Activated CD4-positive, CD25-positive, alpha-beta regulatory T cell (primary cell): ENCODE measurements at places on chromosomes 2 and 18.

DNA sequence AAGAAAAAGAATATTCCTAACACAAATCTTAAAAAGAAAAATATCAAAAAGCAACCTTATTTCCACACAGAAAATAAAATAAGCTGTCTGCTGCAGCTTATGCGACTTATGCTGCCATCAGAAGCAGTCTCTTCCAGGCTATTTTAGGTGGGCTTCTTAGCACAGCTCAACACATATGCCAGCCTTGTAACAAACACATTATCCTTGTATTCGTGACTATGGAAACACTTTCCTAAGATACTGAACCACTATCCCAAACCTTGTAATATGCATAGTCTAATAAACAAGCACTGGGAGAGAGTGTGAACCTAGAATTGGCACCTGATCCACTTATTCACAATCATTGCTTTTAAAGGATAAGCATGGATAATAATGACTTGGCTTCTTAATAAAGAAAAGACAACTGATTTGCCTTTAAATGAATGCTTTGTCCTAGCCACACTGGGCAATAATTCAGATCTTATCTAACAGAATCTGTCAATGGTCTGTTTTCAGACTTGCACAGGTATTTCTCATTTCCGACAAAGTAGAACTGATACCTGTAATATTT lies 40.0 kb upstream of the RNU4ATAC start:
- no peak for DNase-seq

- no peak for DNase-seq
Measured at GRCh38 chr2:65436169-65436823, 3.9 kb upstream of the SPRED2 start.

DNA sequence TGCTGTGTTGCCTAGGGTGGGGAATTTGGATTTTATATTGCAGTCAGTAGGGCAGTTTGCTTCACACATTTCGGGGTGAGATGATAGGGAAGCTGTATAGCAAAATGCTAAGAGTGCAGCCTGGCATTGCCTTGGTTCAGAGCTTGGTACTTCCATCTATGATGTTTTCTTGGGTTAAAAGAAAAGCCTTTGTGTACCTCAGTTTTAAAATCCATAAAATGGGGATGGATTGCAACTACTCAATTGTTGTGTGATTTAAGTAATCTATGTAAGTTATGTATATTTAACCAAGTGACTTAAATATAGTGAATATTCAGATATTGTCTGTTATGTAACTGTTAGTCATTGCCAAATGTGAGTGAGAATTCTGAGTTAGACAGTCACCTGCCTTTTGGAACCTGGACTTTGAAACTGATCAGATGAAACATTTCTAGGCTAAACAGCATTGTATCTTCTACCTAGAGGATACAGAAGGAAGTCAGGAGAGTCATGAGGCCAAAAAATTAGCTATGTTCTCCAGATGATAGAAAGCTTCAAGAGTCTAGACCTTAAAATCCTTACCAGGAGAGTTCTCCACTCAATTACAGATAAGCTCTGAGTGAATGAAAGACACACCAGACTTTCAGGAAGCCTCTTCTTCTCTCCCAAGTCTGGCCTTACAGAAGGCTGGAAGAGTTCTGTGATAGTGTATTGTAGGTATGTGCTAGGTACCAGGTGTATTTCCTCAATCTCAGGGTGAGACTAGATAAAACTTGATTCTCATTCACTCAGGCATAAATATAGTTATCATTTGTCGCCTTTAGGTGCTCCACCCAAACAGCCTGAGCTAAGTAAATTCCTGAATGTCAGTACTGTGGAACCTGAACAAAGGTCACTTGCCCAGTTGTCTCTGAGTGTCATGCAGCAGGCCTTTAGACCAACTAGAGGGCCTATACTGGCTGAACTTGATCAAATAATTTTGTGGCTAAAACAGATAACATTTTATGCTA lies 7.5 kb downstream of the RIOK3 start:
- DNase-seq = no peak

GRCh38 chr2:149908726-149909683 lies 321.4 kb upstream of the MMADHC start:
- DNase-seq = no peak

DNA sequence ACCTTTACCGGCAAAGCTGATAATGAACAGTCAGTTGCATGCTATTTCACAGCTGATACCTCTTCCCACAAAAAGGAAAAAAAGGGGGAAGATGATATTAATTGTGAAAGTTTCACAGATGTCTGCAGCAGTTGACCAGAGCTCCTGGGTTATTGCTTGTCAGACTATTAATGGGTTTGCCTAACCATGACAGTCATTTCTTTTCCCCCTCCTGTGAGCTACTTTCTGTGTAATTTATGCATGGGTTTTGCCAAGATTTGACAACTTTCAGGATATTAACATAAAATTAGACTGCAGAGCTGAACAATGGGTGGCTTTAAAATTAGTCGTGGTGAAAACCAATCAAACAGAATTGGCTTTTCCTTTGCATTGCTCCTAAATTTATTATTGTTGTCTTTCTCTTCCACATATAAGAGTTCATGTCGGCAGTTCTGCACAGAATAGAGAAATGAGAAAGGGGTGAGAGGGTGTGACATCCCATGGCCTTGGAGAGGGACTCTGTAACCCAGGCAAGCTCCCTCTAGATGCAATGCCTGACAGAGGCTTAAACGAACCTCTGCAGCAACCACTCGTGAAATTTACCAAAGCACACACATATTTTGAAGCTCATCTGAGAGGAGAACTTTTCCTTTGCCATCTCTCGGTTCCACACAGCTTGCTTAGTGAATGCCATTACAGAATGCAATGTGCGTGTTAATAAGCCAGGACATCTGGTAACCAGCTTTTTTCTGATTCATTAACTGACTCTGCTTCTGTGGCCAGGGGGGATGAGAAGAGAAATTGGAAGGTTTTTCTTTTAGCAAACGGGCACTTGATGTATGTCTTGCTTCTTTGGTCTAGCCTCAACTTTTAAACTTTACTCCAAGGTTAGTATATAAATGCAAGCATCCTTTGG lies 82.2 kb upstream of the ITGA4 start:
- DNase-seq = no peak

- DNase-seq = no peak
Measured at GRCh38 chr2:78757640-78758039, 267.9 kb upstream of the REG3G start.

GRCh38 chr2:61229936-61230335 lies 67.9 kb downstream of the C2orf74 start:
- no peak for DNase-seq

GRCh38 chr2:61161888-61162287 lies at the start of gene C2orf74:
C2orf74 (plus strand) TSS chr2:61162188; CDS start chr2:61162515, 327 bp downstream.
- no peak for DNase-seq

DNA sequence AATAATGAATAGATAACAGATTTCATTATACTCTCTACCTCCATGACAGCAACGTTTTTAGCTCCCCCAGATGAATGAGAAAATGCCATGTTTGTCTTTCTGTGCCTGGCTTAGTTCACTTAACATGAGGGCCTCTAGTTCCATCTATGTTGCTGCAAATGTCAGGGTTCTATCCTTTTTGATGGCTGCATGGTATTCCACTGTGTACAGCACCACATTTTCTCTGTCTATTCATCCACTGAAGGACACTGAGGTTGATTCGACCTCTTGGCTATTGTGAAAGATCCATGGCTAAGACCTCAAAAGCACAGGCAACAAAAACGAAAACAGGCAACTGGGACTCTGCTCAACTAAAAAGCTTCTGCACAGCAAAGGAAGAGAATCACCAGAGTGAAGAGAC lies 264.6 kb downstream of the HDAC4 start:
- DNase-seq = no peak

GRCh38 chr2:219836647-219837177 lies 209.3 kb downstream of the SLC4A3 start:
- no peak for DNase-seq

GRCh38 chr2:224211181-224211480 lies 172.0 kb upstream of the SERPINE2 start:
- no peak for DNase-seq

- no peak for DNase-seq
Measured at GRCh38 chr2:180195847-180196246, 188.8 kb upstream of the CWC22 start.

DNA sequence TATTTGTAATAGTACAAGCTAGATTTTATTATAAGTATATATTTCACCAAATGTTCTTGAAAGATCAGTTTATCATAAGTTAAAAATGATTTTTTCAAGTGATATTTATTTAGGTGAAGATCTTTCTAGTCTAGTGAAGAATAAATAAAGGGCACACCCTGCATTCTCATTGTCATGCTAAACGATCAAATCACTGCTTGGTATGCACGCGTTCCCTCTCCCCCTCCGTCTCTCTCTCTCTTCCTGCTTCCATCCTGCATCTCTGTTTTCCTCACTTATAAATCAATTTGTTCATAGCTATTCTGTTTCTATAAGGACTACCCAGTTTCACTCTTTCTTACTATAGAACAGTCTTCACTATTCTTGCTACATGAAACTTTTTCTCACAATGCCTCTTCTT lies 1067.4 kb downstream of the LRP1B start:
- no peak for DNase-seq

GRCh38 chr18:76553715-76554546 lies 58.9 kb upstream of the ZNF516 start:
- no peak for DNase-seq

GRCh38 chr2:209671020-209671680 lies 100.5 kb upstream of the UNC80 start:
- DNase-seq = no peak

DNA sequence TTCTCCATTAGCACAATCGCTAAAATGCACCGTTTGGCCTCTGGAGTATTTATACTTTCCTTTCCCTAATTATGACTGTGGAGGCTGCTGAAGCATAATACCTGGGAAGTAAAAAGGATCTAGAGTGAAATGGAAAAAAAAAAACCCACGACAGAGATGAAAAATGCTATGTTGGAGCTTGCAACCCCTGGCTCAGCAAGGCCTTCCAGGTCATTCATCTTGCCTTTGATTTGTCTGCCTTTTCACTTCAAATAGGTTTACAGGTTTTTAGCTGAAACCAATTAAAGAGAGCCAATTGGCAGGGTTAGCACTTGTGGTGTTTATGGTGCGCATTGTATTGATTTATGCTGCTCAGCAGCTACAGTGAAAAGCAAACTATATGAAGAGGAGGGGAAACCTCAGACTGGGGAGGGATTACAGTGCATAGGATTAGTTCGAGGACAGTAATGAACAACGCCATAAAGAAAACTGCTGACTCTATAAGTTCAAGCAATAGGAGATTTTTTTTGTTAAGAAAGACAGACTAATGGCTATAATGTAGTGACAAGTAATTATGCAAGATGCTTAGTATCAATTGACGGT lies 347.9 kb downstream of the MEIS1 start:
- no peak for DNase-seq

DNA sequence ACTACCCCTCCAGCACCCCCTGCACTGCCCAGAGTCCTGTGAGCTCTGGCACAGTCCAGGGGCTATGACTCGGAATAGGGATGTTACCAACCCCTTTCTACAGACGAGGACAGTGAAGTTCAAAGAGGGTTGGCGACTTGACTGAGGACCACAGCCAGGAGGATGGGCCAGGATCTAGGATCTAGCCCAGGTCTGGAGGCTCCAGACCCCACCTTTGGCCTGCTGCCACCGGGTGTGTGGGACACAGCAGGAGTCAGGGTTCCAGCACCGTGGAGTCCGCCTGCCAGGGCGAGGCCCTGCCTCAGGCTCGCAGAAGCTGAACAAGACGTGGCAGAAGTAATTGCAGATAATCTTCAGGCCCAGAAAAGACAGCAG lies 37.9 kb upstream of the GPC1 start:
- DNase-seq = no peak

- DNase-seq = no peak
Measured at GRCh38 chr18:12008842-12009580, 27.7 kb downstream of the IMPA2 start.

GRCh38 chr2:20818820-20819219 lies 4.1 kb downstream of the LDAH start:
- no peak for DNase-seq

DNA sequence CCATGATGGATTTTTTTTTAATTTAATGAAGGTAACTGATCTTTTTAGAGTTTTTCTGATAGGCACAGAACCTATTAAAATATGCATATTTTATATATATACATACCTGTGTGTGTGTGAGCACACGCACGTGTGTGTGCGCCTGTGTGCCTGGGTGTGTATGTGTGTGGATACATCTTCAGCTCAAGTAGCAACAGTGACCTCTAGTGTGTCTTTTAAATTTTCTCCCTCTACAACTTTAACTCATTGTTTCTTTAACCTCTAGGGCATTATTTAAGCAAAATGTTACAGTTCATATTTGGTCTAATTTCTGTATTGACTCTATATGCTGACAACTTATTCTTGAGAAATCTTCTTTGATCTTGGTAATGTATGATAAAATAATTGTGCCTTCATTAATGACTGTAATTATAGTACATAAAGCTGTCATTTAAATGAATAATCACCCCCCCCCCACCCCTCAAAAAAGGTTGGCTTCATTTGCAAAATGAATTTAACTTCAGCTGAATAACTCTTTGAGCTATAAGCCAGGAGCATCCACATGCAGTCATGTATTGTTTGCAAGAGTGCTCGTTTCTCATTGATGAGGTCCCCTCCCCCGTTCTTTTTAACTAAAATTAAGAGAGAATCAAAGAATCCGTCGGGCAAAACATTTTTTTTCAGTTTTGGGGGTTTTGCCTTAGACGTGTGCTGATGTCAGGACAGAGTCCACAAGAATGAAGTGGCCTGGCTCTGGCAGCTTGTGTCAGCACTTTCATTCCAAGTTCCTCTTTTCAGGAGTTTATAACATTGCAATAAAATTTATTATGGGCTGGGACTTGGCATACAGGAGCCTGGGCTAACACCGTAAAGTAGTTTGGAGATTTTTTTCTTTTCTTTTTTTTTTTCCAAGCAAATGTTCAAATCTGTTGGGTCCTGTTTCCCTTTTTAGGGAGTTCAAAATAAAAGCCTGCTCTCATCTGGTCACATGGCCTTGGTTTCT lies 80.0 kb downstream of the ETAA1 start:
- no peak for DNase-seq

GRCh38 chr2:205675861-205676516 lies 6.3 kb upstream of the NRP2 start:
- no peak for DNase-seq

DNA sequence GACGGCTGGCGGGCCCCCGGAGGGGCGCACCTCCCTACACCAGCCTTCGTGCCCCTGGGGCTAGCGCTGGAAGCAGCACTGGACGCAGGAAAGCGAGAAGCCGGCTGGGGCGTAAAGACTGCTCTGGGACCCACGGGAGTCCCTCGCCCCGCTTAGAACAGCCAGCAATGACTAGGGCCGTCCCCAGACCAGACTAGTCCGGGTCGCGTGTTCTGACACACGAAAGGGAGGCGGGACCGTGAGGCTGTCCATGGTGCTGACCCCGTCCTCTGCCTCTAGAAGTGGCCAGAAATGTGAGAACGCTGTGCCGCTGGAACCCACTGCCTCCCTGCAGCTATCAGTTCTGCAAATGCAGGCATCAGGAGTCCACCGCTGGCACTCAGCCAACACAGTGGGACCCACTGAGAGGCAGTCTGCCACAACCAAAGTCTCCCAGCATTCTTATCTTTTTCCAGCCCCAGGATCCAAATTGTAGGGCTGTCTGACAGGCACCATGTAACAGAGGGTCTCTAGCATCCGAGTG lies at the start of gene UCN:
Gene UCN (minus strand): TSS at position 87 of the 523 bp plus-strand sequence. CDS start 550 bp downstream, outside the sequence.
- no peak for DNase-seq

- DNase-seq = no peak
Measured at GRCh38 chr2:224918626-224919471, 123.4 kb downstream of the DOCK10 start.

- no peak for DNase-seq
Measured at GRCh38 chr2:18630101-18630500, 40.7 kb upstream of the NT5C1B start.
